ENCODE measurements at places on chromosomes 11 and 22.

DNA sequence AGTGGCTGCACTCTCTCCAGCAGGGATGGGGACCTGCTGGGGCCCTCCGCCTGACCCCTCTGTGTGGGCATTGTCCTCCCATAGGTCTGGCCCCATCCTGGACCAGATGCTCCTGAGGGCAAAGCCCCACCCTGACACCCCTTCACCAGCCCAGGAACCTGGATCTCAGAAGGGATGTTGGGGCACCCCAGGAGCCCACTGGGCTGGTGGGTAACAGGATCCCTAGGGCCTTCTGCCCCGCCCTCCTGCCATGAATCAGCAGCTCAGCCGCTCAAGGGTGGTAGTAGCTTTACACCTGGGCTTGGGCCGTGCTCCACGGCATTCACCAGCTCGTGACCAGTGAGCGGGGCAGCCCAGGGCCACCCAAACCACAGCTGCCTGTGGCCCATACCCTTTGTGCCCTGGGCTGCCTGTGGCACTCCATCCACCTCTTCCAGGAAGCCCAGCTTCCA lies 1.0 kb upstream of the MAPK12 start:
- DNase-seq = no peak

DNA sequence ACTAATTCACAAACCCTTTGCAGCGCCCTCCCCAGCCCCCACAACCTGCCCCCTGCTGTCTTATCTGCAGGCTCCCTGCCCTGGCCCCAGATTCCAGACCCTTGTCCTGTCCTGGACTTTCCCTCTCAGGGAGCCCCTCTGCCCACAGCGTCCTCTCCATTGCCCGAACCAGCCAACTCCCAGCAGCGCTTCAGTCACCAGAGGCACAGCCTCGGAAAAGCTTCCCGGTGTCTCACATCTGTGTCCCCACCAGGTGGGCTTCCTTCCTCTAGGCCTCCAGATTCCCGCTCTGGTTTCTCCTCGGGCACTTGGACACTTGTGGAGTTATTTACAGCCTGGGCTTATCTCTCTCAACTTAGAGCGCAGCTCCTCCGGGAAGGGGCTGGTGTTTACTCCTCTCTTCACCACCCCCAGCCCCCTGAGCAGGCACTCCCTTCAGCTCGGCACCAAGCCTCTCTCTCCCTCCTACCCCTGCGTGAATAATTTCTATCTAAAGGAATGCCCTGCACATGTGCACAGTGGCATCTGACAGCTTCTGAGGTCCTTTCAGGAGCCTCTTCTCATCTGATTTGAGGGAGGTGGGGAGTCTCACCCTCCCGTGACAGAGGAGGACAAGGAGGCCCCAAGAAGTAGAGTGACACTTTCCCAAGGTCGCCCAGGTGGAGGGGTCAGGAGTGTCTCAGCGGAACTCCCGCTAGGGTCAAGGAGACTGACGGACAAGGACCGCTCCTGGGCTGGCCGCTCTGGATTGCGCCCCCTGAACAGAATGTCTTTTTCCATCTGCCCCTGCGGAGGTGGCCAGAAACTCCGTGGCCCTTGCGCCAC lies 838 bp downstream of the WNT11 start:
- no peak for DNase-seq

DNA sequence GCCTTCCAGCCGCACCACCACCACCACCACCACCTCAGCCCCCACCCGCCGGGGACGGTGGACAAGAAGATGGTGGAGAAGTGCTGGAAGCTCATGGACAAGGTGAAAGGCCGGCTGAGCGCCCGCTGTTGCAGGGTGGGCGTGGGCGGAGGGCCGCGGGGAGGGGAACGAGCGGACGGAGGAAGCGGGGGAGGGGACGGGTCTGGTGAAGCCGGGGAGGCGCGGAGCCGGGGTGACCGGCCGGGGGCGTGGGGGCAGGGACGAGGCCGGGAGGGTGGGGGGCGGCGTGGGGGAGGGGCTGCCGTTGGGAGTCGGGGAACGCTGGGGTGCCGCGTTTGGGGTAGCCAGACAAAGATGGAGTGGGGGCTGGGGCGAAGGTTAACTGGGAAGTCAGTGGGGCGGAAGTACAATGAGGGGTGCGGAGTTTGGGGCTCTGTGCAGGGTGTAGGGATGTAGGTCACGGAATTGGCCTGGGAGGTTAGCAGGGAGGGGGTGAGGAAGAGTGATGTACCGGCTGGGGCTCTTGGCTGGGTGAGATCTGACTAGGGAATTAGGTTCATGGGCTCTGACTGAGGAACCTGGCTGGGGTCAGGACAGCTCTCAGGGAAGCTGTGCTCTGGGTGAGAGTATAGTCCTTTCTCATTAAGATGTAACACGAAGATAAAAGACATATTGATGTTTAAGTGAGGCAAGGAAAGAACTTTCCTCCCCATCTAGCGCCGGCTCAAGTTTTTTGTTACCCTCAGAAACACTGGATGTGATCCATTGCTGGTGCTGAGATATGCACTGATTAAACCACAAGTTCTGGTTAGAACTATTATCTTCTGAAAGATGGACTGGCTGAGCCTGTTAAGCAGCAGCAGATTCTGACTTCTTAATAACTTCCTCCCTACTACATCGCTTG lies 624 bp downstream of the CBL start:
- peak; percentile 40 for DNase-seq

GRCh38 chr11:34823197-34823596 lies 93.0 kb downstream of the APIP start:
- DNase-seq = no peak

DNA sequence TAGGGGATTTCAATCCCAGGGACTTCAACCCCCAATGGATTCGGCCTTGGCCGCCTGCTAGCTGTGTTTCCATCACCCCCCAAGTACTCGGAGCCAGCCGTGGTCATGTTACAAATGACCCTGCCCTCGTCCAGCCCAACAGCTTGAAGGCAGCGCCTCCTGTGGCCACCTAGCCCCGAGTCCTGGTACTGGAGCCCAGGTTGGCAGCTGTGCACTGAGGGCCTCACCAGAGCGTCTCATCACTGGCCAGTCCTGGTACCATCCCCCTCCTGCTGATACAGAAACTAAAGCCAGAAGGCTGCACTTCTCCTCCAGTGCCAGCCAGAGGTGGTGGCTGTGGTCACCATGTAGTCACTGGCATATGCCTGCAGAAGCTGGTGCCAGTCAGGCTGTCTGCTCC lies 44.9 kb upstream of the FADD start:
- no peak for DNase-seq

- DNase-seq = no peak
Observed at GRCh38 chr11:934527-934926, 8.9 kb downstream of the AP2A2 start.

DNA sequence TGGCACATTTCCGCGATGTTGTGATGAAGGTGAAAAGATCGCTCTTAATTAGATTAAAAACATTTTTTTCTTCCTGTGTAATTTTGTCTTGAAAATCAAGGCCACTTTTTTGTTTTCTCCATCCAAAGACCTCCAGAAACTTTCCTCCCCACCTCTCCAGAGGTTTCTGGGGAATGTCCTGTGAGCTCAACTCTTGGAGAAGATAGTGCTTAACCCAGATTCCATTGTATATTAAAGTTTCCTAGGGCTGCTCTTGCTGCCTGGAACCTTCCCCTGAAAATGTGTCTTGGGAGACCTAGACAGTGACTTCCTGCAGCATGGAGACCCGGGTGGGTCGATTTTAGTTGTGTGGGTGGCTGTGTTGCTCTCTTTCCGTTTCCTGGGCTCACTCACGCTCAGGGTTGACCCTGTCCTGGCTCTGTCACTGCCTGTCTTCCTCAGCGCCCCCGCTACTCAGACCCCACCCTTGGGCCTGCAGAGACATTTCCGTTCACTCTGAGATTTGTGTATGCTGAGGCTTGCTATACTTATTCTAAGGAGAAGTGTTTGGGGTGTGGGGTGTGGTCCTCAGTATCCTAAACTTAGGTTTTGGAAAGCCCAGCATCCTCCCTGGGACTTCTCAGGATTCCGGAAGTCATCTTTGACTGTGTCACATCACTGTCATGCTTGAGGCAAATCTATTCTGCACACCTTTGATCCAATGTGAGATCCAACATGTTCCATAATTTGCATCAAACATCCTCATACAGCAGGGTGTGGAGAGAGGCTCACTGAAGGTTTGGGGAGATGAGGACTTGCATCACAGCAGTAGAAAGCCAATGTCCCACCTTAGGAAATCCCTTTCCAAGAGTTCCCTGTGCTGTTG lies 47.2 kb downstream of the KCNQ1OT1 start:
- DNase-seq = no peak

- DNase-seq = no peak
Observed at GRCh38 chr11:2462543-2462985, 17.8 kb downstream of the KCNQ1 start.

DNA sequence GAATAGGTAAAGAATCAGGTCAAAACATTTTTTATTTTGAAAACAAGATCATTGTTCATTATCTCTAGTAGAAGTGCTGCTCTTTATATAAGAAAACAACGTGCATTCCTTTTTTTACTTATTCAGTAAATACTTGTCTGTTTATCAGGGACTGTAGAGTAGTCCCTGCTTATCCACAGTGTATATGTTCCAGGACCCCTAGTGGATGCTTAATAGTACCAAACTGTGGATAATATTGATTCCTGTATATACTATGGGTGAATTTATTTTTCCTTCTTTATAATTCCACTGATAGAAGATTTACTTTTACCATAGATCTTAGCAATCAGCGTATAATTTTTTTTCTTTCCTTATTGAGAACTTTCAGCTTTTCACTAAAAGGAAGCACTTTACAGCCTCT lies 32.6 kb downstream of the CEP295 start:
- DNase-seq = no peak

- no peak for DNase-seq
Observed at GRCh38 chr11:93020248-93021046, 51.0 kb downstream of the MTNR1B start.

GRCh38 chr11:8631395-8632118 lies 37.5 kb upstream of the STK33 start:
- DNase-seq = no peak

DNA sequence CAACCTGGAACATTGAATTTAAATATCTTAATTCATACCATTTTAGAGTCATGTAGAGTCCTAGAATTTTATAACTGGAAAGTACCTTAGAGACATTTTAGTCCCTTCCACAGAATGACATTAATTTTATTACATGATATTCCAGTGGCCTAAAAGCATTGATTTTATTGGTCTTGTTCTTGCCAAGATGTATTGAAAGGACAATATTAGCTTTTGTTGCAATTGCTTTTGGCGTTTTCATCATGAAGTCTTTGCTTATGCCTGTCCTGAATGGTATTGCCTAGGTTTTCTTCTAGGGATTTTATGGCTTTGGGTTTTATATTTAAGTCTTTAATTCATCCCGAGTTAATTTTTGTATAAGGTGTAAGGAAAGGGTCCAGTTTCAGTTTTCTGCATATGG lies 29.0 kb downstream of the OR51F1 start:
- no peak for DNase-seq

GRCh38 chr11:116271479-116271878 lies 501.3 kb downstream of the BUD13 start:
- no peak for DNase-seq

GRCh38 chr11:113856966-113857759 lies 18.2 kb downstream of the USP28 start:
- DNase-seq = no peak

DNA sequence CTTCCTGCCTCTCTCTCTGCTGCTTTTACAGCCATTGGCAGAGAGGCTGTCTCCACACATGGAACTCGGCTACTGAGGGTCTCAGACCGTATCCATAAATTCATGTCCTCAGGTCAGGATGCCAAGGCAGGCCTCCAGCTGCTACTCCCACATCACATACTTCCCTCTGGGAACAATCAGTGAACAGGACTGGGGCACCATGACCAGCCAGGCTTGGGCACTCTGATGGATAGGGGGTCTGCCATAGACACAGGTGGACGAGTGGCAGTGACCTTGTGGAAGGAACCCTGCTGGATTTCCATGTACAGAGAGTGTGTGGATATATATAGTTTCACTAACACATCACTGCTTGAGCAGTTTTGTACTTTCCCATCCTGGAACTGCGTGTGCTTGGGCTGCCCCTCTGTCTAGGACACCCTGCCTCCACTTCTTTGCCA lies 97.7 kb upstream of the PARVA start:
- DNase-seq = no peak

GRCh38 chr11:335779-336658 lies 15.4 kb upstream of the IFITM3 start:
- no peak for DNase-seq

GRCh38 chr11:118126082-118126838 lies 26.4 kb downstream of the SCN4B start:
- DNase-seq = no peak

DNA sequence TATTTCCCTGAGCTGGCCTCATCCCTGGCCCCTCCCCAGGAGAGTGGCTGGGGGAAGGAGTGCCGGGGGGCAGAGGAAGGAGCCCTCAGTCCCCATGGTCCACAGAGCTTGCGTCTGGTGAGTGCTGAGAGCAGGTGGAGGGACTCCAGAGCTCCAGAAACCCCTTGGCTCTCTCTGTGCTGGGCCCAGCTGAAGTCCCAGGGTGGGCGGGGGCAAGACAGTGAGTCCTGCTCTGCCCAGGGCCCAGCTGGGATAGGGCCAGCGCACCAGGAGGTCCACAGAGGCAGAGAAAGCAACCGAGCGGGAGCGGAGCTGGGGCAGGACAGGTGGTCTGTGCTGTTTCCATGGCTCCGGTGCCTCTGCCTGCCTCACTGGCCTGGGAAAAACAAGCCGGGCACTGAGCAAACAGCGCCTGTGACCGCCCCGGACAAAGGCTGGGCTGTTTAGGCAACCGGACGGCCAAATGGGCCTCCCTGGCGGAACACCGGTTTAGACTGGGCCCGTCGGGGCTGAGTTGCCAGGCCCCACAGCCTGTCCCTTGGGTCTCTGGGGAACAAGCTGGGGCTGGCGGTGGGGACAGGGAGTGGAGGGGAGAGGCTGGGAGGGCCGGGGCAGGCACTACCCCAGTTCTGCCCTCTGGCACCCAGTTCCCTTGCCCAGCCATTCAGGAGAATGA lies 34.1 kb upstream of the WNT7B start:
- DNase-seq = no peak

All from activated effector memory CD4-positive, alpha-beta T cell treated with Interleukin-2 at 50 U/mL for 16 hours (primary cell).